ENCODE measurements at places on chromosomes 6 and 20. TPM values are rescaled to one million over a fixed set of nuclear protein-coding genes. Genes with fewer than 3 reads are reported as not detected.

DNA sequence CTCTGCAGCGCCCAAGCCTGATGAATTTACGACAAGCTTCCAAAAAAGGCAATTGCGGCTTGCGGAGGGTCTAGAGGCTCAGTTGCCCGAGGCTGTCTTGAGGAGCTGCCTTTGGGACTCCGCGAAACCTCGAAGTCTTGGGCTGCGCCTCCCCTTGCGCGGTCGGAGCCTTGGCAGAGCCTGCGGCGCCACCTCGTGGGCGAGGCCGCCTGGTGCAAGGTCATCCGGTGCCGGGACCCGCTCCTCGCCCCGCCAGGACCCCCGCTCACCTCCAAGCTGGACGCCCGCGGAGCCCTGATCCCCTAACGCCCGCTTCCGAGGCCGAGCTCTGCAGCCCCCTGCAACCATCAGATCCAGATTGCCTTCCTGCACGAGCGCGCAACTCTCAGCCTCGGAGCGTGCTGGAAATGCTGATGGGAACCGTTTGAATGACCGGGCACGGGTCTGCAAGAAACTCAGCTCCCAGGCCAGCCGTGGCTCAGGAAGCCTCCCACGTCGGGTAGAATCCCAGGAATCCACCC lies 14.9 kb upstream of the FAM210B start:
- no peak overlapping the region for H3K27ac ChIP-seq
- DNase-seq, result peak; percentile 70
- no peak overlapping the region for H3K4me3 ChIP-seq

DNA sequence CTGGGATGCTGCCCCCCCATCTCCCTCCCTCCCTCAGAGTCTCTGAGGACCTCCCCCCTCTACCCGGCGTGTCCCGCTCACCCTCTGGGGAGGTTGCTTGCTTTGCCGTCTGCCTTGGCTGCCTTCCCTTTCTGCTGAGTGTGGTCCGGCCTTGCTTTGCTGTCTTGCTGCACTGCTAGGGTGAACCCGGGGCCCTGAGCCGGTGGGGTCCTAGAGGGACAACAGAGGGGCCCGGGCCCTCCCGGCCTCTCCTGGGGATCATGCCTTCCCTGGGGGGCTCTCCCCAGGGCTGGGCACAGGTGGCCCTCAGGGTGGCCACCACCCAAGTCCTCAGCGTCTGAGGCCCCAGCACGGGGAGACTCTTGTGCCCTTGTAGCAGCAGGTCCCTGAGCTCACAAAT lies 19.3 kb downstream of the SLCO4A1 start:
- no peak for DNase-seq
- no peak overlapping the region for H3K27ac ChIP-seq
- H3K4me1 ChIP-seq, result peaks cover 3% of the 10 kb centered on the region
- no peak overlapping the region for H3K4me3 ChIP-seq

GRCh38 chr6:5174756-5175549 lies 85.8 kb downstream of the LYRM4 start:
- peak overlapping the region; percentile 97 for H3K27ac ChIP-seq
- peak; percentile 43 for DNase-seq
- peaks cover 53% of the 10 kb centered on the region for H3K4me1 ChIP-seq
- peak overlapping the region; percentile 74 for H3K4me3 ChIP-seq
- H3K36me3 ChIP-seq, result no peaks in the 10 kb centered on the region

DNA sequence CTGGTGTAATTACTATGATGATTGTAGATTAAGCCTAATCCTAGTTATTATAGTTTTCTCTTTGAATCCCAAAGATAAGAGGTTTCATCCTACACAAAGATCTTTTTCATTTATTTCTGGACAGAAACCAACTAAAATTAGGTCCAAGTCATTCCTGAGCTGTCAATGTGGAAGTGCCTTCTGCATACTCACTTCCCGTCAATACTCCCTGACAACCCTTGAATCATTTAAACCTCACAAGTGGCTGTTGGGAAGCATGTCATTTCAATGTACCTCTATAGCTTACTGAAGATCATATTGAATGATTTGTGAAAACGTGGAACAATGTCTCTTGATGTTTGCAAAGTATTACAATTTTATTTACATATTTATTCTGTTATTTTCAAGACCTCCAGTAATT lies 274.1 kb downstream of the HACE1 start:
- peaks cover 13% of the 10 kb centered on the region for H3K27me3 ChIP-seq
- no peak for DNase-seq
- H3K27ac ChIP-seq, result no peak overlapping the region
- no peak overlapping the region for H3K4me3 ChIP-seq

Gene IL20RA
- total RNA-seq, result not detected

Gene TCF15
- not detected for total RNA-seq

All from activated naive CD8-positive, alpha-beta T cell treated with anti-CD3 and anti-CD28 coated beads, Interleukin-2, amount 10 ng/mL, durations not matched to agents 7 days and 5 days (primary cell).